Aorta (tissue), 5 donors: ENCODE measurements at places on chromosomes 3 and 15. TPM values are rescaled to one million over a fixed set of nuclear protein-coding genes. Genes with fewer than 3 reads are reported as not detected.

The FGF7 gene
- 120 TPM for total RNA-seq

The IMPG2 gene
- total RNA-seq, result 0.63 TPM

The PATL2 gene
- 1.3 TPM for total RNA-seq

The IFT57 gene
- total RNA-seq, result 38.3 TPM

The CFAP20DC gene
- total RNA-seq, result 0.39 TPM

The INSYN1 gene
- total RNA-seq, result 12.7 TPM

The DLEC1 gene
- 0.69 TPM for total RNA-seq

The TRMT10C gene
- 15.0 TPM for total RNA-seq

The TEX55 gene
- total RNA-seq, result not detected

The SPATA16 gene
- not detected for total RNA-seq

The PLCL2 gene
- 10.5 TPM for total RNA-seq

The GPR87 gene
- not detected for total RNA-seq

The ALDH1A3 gene
- 7.0 TPM for total RNA-seq

The SERPINI2 gene
- 0.51 TPM for total RNA-seq

The CNTN4 gene
- 228 TPM for total RNA-seq

The SLC22A13 gene
- total RNA-seq, result 1.1 TPM

GRCh38 chr3:103410231-103410630 lies 975.4 kb downstream of the ZPLD1 start:
- no peaks in the 10 kb centered on the region for H3K36me3 ChIP-seq
- no peaks in the 10 kb centered on the region for H3K4me1 ChIP-seq
- no peaks in the 10 kb centered on the region for H3K27me3 ChIP-seq
- H3K4me3 ChIP-seq, result no peak overlapping the region
- no peak overlapping the region for H3K27ac ChIP-seq
- no peak for DNase-seq

- H3K27ac ChIP-seq, result no peak overlapping the region
- H3K36me3 ChIP-seq, result no peaks in the 10 kb centered on the region
- DNase-seq, result no peak
- H3K4me3 ChIP-seq, result no peak overlapping the region
- H3K27me3 ChIP-seq, result no peaks in the 10 kb centered on the region
Observed at GRCh38 chr3:149810846-149811245, 2.2 kb upstream of the RNF13 start.

GRCh38 chr15:63395730-63396151 lies 14.1 kb upstream of the CA12 start:
- DNase-seq, result no peak
- H3K27me3 ChIP-seq, result no peaks in the 10 kb centered on the region
- H3K36me3 ChIP-seq, result no peaks in the 10 kb centered on the region
- no peak overlapping the region for H3K4me3 ChIP-seq
- no peaks in the 10 kb centered on the region for H3K4me1 ChIP-seq
- H3K27ac ChIP-seq, result no peak overlapping the region

DNA sequence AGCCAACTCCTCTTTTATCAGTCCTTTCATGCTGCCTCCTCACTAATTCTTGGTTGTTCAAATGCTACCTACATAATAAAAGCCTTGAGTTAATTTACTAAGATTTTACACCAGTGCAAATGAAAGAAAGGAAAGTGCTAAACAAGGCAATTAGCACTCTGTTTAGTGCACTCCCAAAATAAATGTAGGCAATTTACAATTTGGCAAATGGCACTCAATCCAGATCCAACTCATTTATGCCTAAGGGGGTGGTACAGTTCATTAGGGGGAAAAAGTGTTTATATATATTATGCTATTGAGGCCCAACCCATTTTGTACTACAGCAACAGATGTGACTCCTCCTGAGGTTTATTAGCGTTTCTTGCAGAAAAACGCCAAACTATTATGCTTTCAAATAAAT lies 370.1 kb downstream of the NR2F2 start:
- peaks cover 3% of the 10 kb centered on the region for H3K27me3 ChIP-seq
- H3K4me1 ChIP-seq, result peaks cover 2% of the 10 kb centered on the region
- H3K36me3 ChIP-seq, result no peaks in the 10 kb centered on the region
- DNase-seq, result no peak

- no peak overlapping the region for H3K4me3 ChIP-seq
- H3K27ac ChIP-seq, result no peak overlapping the region
- H3K36me3 ChIP-seq, result no peaks in the 10 kb centered on the region
- no peak for DNase-seq
- H3K27me3 ChIP-seq, result no peaks in the 10 kb centered on the region
Observed at GRCh38 chr3:90069748-90070147, 962.3 kb downstream of the EPHA3 start.

DNA sequence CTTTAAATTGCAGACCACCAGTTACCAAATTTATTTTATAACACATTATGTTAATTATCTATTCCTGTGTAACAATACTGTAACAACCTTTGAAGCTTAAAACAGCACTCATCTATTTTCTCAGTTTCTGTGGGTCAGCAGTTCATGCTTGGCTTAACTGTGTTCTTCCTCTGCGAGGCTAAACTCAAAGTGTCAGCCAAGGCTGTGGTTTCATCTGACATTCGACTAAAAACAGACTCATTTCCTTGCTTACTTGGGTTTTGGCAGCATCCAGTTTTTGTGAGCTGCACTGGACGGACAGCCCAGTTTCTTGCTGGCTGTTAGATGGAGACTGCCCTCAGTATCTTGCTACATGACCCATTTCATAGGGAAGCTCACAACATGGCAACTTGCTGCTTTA lies 247.3 kb upstream of the KCNH8 start:
- no peaks in the 10 kb centered on the region for H3K27me3 ChIP-seq
- no peaks in the 10 kb centered on the region for H3K4me1 ChIP-seq
- no peak overlapping the region for H3K27ac ChIP-seq
- no peaks in the 10 kb centered on the region for H3K36me3 ChIP-seq
- H3K4me3 ChIP-seq, result no peak overlapping the region

DNA sequence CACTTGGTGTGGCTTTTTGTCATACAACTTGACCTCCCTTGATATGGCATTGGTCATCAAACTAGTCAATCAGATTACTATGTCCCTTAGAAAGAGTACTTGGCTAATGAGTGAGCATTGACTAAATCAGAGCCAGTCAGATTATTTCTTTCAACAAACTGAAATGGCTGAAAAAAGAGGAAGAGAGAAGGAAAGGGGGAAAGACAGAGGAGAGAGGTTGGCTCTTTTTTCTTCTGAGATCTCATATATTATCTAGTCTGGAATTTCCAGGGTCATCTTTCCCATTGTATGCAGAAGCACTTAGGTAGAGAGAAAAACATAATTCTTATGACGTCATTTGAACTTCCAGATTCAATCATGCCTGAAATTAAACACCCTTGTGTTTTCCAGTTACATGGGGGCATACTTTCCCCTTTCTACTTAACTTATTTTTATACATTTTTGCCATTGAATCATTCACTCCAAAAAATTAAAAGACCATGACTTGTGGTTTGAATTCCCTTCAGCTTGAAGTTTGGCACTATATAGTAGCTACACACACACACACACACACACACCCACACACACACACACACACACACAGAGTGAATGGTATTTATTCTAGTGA lies 387.8 kb downstream of the LSAMP start:
- no peaks in the 10 kb centered on the region for H3K4me1 ChIP-seq
- H3K27me3 ChIP-seq, result no peaks in the 10 kb centered on the region
- H3K36me3 ChIP-seq, result no peaks in the 10 kb centered on the region
- H3K4me3 ChIP-seq, result no peak overlapping the region
- H3K27ac ChIP-seq, result no peak overlapping the region

DNA sequence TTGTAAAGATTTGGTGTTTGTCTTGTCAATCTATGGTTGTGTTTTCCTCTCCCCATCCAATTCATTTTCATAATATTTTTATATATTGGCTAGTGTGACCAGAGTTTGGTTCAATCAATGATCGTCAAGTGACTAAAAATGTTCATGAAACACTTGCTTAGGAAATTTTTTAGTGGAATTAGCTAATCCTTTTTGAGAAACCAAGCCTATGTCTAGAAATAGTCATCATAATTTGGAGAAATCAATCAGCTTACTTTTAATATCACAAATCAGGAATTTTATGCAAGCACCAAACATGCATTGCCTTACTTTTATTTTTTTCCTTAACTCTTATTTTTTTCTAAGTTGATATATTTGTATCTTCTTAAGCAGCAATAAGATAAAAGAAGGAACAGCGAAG lies 403.1 kb upstream of the TBL1XR1 start:
- no peak overlapping the region for H3K4me3 ChIP-seq
- H3K36me3 ChIP-seq, result no peaks in the 10 kb centered on the region
- H3K27me3 ChIP-seq, result no peaks in the 10 kb centered on the region
- H3K27ac ChIP-seq, result no peak overlapping the region

DNA sequence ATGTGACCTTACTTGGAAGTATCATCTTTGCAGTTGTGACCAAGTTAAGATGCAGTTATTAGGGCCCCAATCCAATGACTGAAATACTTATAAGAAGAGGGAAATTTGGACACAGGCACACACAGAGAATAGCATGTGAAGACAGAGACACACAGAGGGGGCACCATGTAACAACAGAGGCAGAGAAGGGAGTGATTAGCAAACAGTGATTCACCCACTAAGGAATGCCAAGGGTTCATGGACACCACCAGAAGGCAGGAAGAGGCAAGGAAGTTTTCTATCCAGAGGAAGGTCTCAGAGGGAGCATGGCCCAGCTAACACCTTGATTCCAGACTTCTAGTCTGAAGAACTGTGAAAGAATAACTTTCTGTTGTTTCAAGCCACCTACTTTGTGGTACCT lies 25.0 kb downstream of the SIDT1 start:
- no peak for DNase-seq
- no peak overlapping the region for H3K27ac ChIP-seq
- no peaks in the 10 kb centered on the region for H3K36me3 ChIP-seq

GRCh38 chr15:66743703-66744536 lies 41.9 kb downstream of the SMAD6 start:
- no peak overlapping the region for H3K4me3 ChIP-seq
- no peaks in the 10 kb centered on the region for H3K36me3 ChIP-seq
- H3K4me1 ChIP-seq, result no peaks in the 10 kb centered on the region
- no peaks in the 10 kb centered on the region for H3K27me3 ChIP-seq

DNA sequence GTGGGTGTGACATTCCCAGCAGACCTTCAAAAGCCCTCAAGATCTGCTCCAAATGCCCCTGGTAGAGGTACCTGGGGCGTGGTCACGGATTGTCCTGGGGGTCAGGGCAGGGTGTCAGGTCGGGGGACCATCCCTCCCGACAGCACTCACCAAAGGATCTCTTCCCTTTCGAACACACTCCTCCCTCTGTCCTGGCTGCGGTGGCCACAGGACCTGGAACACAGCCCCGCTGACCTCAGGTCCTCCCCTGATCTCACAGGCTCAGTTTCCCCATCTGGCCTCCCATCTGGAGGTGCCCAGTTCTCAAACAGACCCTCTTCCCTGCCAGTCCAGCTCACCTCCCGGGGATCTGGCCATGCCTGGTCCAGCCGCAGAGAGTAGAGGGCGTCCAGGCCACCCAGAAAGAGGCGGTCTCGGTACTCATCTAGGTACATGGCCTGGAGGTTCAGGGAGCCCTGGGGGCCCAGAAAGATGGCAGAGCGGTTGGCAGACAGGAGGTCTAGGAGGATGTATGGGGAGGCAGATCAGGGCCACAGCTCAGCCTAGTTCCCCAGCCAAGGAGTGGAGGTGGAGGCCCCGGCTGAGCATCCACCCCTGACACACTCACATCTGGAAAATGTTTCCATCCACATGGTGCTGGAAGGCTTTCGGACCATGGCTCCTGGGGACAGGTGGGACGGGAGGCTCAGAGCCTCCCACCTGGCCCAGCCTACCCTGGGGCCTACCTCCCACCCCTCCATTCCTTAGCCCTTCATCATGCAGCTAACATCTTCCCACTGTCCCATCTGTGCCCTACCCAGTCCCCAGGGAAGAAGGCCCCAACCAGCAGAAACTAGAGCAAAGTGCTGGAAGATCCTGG lies 2.3 kb downstream of the SEMA3G start:
- no peaks in the 10 kb centered on the region for H3K4me1 ChIP-seq
- H3K27ac ChIP-seq, result no peak overlapping the region
- DNase-seq, result peak; percentile 32
- H3K4me3 ChIP-seq, result no peak overlapping the region
- H3K27me3 ChIP-seq, result no peaks in the 10 kb centered on the region

- no peaks in the 10 kb centered on the region for H3K36me3 ChIP-seq
- no peak overlapping the region for H3K4me3 ChIP-seq
- peaks cover 10% of the 10 kb centered on the region for H3K4me1 ChIP-seq
- no peak overlapping the region for H3K27ac ChIP-seq
- no peak for DNase-seq
Observed at GRCh38 chr15:57053470-57053869, 135.0 kb downstream of the TCF12 start.

DNA sequence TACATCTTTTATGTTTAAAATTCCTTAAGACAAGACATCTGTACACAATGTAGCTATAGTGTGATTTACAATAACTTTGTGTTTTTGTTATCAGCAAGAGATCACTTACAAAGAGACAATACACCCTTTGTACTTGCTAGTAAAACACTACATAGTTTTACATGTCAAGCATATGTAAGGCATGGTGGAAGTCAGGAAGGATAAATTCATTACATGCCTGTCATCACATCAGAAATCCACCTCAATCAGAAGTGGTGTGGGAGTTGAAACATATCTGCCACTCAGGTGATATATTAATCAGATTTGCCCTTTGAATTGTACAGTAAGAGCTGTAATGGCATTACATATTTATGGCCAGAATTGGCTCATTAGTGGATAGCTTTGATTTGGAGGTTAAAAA lies 95.5 kb downstream of the MBNL1 start:
- H3K27ac ChIP-seq, result no peak overlapping the region
- DNase-seq, result no peak
- peaks cover 17% of the 10 kb centered on the region for H3K4me1 ChIP-seq

DNA sequence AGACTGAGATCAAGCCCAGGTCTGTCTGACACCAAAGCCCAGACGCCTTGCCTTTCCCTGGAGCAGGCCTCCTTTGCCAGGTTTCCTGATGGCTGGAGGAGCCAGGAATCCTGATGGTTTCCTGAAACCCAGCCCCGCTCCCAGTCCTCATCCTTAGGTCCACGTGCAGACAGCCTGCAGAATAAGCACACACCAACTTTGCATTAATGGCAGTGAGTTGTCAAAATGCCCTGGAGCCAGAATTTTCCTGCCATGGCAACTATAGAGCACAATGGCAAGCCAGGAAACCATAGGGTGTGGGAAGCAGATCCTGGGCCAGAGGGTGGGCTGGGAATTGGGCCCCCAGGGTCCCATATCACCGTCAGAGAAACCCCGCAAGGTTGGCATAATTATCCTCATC lies 67.4 kb upstream of the HRH1 start:
- H3K27ac ChIP-seq, result no peak overlapping the region
- no peaks in the 10 kb centered on the region for H3K27me3 ChIP-seq
- H3K4me3 ChIP-seq, result no peak overlapping the region
- no peak for DNase-seq
- no peaks in the 10 kb centered on the region for H3K36me3 ChIP-seq
- H3K4me1 ChIP-seq, result no peaks in the 10 kb centered on the region

DNA sequence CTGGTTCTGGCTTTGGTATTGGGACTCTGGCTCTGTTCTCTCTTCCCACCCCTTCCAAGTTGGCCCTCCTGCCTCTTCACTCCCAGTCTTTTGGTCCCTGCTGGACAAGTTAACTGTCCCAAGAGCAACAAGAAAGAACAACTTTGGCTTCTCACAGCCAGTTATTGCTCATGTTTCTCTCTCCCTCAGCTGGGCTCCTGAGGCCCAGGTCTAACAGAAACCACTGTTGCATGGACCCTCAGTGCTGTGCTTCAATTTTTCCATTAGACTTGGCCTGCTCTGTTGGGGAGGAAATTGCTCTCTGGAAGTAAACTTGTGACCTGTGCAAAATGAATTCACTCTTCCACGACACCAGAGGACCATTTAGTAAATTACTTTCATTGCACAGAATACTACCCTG lies 64.5 kb downstream of the CHST2 start:
- no peaks in the 10 kb centered on the region for H3K4me1 ChIP-seq
- H3K36me3 ChIP-seq, result no peaks in the 10 kb centered on the region
- no peak overlapping the region for H3K27ac ChIP-seq
- DNase-seq, result no peak
- H3K27me3 ChIP-seq, result no peaks in the 10 kb centered on the region
- H3K4me3 ChIP-seq, result no peak overlapping the region

- no peaks in the 10 kb centered on the region for H3K4me1 ChIP-seq
- no peak for DNase-seq
- no peak within 1 kb of the TSS for H3K4me3 ChIP-seq
- H3K27me3 ChIP-seq, result no peaks in the 10 kb centered on the region
Observed at GRCh38 chr15:66565741-66566144, at the start of gene LCTL. Gene LCTL (minus strand): TSS chr15:66565998. CDS start chr15:66565365, 633 bp downstream.
